ENCODE measurements at places on chromosomes 13 and 19.

- no peak for DNase-seq
Observed at GRCh38 chr13:84528408-84529070, 646.3 kb upstream of the SLITRK1 start.

DNA sequence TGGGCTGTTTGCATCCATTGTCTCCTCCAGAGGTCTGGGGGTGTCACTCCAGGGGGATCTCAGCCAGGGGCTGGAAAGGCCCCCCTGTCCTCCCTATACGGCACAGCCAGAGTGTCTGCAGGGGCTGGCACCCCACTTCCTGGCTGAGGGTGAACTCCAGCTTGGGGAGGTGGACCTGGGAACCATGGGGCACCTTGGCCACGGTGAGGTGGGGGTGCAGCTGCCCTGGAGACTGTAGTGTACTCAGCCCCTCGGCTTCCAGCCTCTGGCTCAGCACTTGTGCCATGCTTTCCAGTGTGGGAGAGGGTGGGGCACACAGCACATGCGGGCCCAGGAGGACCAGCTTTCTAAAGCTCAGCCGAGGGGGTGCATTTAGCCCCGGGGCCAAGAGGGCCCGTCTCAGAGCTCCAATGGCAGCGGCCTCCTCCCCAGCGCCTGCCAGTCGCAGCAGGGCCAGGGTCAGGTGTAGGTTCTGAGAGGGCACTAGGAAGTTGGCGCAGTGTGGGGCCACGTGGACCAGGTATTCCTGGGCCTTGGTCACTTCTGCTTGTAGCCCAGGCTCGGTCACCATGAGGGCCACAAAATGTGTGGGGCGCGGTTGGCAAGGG lies 1.4 kb downstream of the LENG9 start:
- no peak for DNase-seq

- no peak for DNase-seq
Observed at GRCh38 chr13:26526702-26527216, 30.7 kb upstream of the WASF3 start.

DNA sequence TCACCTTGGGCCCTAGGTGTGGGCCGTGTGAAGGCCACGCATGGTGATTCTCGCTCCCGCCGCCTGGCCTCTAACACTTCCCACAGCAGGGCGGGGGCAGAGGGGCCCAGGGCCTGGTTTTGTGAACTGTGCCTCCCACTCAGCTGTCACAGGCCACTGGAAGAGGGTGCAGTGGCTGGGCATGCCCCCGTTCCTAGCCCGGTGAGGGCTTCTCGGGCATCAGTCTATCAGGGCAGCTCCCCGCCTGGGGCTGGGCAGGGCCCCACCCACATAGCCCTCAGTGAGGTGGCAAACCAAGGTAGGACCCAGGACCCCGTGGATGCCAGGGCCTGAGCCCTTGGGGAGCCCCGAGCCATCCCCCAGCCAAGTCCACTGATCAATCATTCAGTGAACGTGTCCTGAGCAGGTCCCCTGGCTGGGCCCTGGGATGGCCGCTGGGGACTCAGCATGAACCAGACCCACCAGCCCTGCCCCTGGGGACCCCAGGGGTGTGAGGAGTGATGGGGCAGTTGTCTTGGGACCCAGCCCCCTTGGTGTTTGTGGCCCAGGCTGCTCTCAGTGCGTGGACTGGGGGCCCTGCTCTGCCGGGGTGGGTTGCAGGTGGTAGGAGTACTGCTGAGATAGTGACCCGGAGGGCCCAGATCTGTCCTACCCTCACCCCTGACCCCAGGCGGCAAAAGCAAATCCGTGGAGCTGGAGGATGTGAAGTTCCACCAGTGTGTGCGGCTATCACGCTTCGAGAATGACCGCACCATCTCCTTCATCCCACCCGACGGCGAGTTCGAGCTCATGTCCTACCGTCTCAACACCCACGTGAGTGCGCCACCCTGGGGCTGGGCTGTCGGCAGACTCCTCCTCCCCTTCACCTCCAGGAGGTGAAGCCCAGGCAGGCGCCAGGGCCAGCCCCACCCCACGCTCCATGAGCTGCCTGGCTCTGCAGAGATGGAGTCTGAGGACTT lies 29.4 kb downstream of the AP1M1 start:
- no peak for DNase-seq

DNA sequence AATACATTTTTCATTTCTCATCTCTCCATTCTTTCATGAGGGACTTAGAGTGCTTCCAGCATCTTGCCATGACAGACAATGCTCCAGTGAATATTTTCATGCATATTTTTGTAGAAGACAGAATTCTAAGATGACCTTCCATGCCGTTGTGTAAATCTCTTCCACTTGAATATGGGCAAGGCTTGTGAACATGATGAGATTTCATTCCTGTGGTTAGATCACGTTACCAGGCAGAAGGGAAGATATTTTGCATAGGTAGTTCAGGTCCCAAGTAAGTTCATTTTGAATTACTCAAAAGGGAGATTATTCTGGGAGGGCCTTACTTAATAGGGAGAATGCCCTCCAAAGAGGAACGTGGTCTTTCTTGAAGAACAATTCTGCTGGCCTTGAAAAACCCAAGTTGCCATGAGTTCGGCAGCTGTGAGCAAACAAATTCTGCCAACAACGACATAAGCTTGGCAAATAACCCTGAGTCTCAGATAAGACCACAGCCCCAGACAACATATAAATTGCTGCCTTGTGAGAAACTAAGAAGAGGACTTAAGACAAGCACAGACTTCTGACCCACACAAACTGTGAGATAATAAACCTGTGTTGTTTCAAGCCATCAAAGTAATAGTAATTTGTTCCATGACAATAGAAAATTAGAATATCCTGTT lies 400.5 kb upstream of the GPC6 start:
- DNase-seq, result no peak
